Cardiac septum (tissue), 1 donor: ENCODE measurements at places on chromosomes 5 and 9. TPM values are rescaled to one million over a fixed set of nuclear protein-coding genes. Genes with fewer than 3 reads are reported as not detected.

- DNase-seq = no peak
Observed at GRCh38 chr5:160369990-160370712, at the start of gene C1QTNF2. C1QTNF2 (minus strand) TSS chr5:160370626; CDS start chr5:160355011, 15,615 bp downstream.

GRCh38 chr9:97617939-97618416, 15.2 kb downstream of the TSTD2 start:
- no peak for DNase-seq

PCDHB10 gene
- total RNA-seq = 0.94 TPM

- no peak for DNase-seq
Observed at GRCh38 chr5:8831251-8831650, 714.6 kb downstream of the SEMA5A start.

IRGM gene
- not detected for total RNA-seq

DNA sequence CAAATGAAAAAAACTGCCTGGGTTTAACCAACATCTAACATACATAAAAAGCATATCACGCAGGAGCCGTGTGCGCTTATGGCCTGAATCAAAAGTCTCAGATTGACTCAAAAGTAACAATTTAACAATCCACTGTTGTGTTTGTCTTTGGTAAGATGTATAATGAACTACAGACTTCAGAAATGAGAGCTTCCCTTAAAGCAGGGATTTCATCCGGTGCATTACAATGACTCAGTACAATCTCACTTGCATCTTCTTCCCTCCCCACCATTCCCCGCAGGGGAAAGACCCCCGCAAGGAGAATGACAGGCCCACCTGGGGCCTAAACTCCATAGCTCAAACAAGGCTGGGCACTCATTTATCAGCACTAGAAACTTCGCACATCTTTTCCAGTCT, 1.4 kb downstream of the ZFR start:
- DNase-seq = no peak

DNA sequence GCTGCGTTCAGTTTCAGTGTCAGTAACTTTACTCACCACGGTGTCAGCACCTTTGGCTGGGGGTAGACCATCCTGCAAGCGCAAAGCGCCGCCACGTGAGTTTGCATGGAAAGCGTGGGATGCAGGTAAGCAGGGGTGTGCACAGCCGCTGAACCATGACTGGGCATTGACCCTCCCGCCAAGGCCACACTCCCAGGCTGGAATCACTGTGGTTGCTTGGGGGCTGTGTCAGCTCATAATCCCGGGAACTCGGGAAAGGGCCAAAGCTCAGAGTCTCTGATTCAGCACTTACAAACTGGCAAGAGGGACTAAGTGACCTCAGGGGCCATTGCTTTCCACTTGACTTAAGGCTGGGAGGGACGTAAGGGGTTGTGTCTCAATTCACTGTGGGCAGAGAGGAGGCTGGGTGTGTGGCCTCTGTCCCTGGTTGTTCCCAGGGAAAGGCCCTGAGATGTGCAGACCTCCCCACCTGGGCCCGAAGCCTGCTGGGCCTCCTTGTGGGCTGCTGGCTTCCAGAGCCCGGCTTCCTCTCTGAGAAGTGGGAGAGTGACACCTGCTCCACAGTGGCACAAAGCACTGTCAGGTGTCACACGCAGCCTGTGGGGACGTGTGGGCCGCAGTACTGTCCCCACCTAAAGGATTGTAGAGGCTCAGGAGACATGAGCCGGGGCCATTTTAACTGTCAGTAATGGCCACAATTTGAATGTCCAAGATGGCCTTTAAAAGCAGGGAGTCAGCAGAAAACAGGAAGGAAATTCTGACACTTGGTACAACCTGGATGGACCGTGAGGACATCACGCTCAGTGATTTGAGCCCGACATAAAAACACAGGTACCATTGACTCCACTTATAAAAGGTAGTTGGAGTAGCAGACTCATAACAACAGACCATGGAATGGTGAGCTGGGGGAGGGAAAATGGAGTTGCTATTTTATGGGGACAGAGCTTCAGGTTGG, 16.7 kb downstream of the ABO start:
- no peak for DNase-seq

SPATA31A7 gene
- total RNA-seq = not detected

PCDHB9 gene
- 1.3 TPM for total RNA-seq

DNA sequence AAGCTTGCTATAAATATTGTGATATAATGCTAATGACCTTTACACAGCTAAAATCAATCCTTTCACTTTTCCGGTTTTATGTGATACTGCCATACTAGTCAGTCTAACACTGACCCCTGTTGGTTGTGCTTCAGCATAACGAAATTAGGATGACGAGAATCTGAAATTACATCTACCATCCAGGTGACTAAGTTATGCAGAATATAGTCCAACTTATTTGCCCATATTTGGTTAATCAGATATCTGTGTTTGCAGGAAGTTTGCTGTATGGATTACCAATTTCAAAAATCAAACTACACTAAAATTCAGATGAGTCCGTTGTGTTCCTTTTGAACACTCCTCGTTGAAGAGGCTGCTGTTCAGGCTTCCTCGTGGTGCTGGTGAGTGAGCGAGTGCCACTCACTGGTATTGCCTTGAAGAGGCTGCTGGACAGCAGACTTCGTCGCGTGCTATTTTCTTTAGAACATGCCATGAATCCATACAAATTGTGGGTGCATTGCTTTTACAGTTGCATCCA, 32.5 kb downstream of the TENT4A start:
- no peak for DNase-seq

PCDH12 gene
- total RNA-seq = 4.9 TPM

MEIKIN gene
- not detected for total RNA-seq

GRCh38 chr9:135081264-135081660, 6.2 kb upstream of the OLFM1 start:
- DNase-seq = peak; percentile 66

- no peak for DNase-seq
Observed at GRCh38 chr5:150112201-150113046, 26.1 kb upstream of the CSF1R start.

OCLN gene
- 0.51 TPM for total RNA-seq

- no peak for DNase-seq
Observed at GRCh38 chr9:20001058-20001457, 212.2 kb upstream of the SLC24A2 start.

DNA sequence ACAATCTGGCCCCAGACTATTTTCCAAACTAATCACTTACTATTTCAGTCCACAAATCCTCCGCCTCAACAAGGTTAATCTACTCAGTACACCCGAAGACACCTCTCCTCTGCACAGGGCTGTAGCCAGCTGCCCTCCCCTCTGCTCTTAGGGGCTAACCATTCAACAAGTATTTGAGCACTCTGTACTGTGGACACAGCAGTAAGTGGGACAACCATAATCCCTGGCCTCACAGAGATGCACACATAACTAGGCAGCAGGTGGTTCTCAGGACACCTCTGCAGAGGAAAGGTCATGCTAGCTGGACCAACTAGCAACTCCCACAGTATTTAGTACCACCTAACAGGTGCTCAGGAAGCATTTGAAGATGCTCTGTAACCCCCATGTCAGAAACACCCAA, 5.5 kb downstream of the CAMSAP1 start:
- DNase-seq = no peak

DNA sequence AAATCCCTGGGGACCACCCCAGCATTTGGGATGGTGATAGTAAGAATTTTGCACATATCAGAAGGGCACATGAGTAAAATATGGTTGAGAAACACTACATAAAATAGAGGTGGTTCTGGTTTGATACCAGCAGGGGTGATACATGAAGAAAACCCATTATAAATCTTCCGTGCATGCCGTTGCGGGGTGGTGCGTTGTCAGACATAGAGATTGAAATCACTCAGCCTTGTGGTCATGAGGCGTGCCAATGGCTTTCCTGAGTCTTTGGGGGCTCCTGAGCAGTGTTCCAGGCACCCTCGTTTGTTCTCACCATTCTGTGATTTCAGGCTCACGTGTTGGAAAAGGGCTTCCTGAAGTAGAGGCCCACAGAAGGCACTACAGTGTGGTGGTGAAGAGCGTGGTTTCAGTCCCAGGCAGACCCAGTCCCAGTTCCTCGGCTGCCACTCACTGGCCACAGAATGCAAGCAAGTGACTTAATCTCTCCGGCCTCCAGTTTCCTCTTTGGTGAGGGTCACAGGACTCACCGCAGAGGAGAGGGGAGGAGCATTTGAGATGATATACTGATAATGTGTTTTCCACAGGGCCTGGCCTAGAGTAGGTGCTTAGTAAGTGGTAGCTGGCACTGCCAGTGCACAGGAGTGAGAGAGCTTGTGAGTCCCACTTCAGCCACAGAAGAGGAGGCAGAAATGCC, 20.5 kb upstream of the GLRX start:
- peak; percentile 91 for DNase-seq

DNA sequence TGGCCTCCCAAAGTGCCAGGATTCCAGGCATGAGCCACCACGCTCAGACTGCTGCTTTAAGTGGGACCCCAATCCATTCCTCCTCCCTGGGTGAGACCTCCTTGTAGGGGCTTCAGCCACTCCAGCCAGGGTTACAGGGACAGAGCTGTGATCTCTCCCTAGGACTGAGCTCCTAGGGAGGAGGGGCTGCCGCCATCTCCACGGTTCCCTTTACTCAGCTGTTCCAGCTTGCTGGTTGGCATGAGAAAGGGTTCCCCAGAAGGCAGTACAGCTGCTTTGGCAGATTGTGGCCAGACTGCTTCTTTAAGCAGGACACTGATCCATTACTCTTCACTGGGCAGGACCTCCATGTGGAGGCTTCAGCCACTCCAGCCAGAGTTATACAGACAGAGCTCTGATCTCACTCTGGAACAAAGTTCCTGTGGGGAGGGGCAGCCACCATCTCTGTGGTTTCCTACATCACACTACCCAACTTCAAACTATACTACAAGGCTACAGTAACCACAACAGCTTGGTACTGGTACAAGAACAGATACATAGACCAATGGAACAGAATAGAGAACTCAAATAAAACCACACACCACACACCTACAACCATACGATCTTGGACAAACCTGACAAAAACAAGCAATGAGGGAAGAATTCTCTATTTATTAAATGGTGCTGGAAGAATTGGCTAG, 7.2 kb downstream of the INSL6 start:
- DNase-seq = no peak

- no peak for DNase-seq
Observed at GRCh38 chr5:2658881-2659470, 92.5 kb downstream of the IRX2 start.

GRCh38 chr5:66144074-66144833, at the start of gene SREK1:
SREK1 (plus strand) TSS chr5:66144300; CDS start chr5:66144377, 77 bp downstream.
- peak; percentile 95 for DNase-seq

GRCh38 chr5:150671509-150672236, 10.6 kb downstream of the MYOZ3 start:
- DNase-seq = peak; percentile 75

DNA sequence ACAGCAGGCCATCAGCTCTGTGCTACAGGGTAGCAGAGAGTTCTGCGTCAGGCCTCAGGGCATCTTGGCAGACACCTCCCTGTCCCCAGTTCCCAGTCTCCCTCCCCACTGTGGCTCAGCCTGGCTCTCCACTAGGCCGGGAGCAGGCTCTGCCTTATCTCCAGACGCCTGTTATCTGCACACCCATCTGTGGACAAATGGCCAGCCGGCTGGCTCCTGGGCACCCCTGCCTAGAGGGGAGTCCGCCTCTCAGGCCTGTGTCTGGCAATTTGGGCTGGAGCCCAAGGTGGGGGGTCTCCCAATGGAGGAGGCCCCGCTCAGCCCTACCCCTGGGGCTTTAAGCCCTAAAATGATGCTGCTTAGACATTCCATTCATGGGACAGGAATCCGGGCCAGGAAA, 39.2 kb upstream of the HAND1 start:
- no peak for DNase-seq

GRCh38 chr5:112684737-112685136, 52.9 kb upstream of the APC start:
- no peak for DNase-seq

- DNase-seq = no peak
Observed at GRCh38 chr9:69604568-69605219, 67.5 kb downstream of the APBA1 start.

CD14 gene
- total RNA-seq = 29.6 TPM
